ENCODE measurements at places on chromosomes 5 and 9.
A peak's percentile ranks its signal among the peaks of the same experiment; 100 is the strongest.

DNA sequence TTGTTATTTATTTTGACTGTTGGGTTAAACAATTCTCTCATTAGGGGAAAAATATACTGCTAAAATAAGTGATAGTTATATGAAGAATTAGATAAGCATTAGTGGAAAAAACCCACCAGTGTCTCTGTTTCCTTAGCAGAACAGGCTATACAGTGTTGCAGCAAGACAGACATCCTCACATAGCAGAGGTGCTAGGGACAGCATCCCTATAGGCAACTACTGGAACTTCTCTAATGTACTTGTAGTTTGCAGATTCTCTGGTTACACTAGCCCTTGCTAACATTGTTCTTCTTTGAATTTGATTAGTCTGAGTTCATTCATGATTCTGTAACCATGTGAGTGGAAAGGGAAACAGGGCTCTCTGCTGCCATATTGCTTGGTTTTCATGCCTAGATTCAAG, 661.8 kb upstream of the RGMB start:
- DNase-seq, result no peak

- no peak for DNase-seq
Measured at GRCh38 chr9:134982311-134982710, 64.6 kb upstream of the FCN1 start.

- no peak for DNase-seq
Measured at GRCh38 chr5:123448017-123448617, 24.9 kb upstream of the CEP120 start.

- no peak for DNase-seq
Measured at GRCh38 chr5:60843386-60843935, 608 bp downstream of the ELOVL7 start.

DNA sequence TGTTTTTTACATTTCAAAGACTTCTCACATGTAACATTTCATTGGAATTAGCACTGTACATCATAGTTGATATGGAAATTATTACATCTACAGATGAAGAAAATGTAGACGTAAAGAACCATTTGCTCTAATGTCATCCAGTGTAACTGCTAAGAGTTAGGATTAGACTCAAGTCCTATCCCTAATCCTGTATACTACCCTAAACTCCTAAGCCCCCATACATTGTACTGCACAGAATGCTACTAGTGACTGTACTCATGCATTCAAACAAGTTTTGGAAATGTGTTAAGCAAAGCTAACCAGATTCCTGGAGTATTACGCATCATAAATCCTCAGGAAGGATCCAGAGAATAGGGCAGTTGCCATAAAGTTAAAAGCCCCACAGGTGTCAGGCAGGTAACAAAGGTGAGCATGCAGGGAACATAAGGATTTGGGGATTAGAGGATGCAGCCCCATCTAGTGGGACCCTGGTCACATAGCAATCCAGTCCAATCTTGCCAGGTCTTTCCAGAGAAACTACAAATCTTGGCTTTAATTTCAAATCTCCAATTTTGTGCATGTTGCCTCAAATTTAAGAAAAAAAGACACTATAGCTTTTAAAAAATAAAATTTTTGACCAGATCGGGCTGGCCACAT, 32.0 kb downstream of the HAVCR1 start:
- no peak for DNase-seq

DNA sequence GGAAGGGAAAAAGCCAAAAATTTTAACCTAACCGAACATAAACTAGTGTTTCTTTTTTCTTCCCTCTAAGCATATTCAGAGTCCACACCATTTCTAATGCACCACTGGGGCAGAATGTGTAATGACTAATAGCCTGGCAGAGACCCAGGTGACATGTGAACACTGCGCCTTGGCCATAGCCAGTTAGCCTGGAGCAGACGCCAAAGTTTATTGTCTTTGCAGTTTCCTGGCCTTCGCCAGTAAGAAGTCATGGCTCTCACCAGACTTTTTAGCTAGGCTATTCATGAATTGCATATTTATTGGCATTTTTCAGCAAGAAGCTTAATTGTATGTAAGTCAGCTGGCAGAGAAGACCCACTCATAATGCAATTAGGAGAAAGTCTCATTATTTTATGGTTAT, 182.8 kb upstream of the SLC27A6 start:
- DNase-seq, result no peak

GRCh38 chr5:83509540-83509939, 38.0 kb downstream of the VCAN start:
- DNase-seq, result no peak

GRCh38 chr5:102670224-102670836, 84.8 kb upstream of the PAM start:
- no peak for DNase-seq

- no peak for DNase-seq
Measured at GRCh38 chr9:13791816-13792215, 512.3 kb upstream of the MPDZ start.

DNA sequence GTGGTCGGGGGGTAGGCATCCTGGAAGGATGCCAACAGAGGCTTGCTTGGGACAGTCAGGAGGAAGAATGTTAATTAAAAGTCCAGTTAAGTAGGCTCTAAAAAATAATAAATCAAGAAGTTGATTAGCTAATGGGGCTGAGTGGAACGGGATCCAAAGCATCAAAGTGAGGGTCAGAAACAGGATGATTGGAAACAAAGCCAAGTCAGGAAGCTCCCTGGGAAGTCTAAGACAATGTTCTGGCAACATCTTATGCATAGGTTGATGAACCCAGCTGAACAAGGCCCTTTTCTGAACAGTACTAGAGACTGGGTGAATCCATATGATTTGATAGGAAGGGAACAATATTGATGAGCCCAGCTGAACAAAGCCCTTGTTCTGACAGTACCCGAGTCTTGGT, 50.2 kb upstream of the STARD4 start:
- no peak for DNase-seq

GRCh38 chr5:164972973-164973372, 1467.6 kb downstream of the MAT2B start:
- DNase-seq, result no peak

DNA sequence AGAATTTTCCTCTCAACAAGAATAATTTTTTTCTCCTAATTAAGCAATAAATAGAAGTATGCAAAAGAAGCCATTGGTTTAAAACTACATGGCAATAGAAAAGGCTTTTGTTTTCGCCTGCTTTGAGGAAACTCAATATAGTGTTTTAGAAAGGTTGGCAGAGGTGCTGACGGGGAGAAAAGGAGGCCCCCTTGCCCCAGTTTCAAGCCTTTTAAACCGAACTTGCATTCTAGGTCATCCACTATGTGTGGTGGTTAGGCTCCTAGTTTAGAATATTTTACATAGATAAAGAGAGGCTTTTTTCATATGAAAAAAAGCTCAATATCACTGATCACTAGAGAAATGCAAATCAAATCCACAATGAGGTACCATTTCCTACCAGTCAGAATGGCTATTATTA, 33.5 kb upstream of the CEMIP2 start:
- no peak for DNase-seq

DNA sequence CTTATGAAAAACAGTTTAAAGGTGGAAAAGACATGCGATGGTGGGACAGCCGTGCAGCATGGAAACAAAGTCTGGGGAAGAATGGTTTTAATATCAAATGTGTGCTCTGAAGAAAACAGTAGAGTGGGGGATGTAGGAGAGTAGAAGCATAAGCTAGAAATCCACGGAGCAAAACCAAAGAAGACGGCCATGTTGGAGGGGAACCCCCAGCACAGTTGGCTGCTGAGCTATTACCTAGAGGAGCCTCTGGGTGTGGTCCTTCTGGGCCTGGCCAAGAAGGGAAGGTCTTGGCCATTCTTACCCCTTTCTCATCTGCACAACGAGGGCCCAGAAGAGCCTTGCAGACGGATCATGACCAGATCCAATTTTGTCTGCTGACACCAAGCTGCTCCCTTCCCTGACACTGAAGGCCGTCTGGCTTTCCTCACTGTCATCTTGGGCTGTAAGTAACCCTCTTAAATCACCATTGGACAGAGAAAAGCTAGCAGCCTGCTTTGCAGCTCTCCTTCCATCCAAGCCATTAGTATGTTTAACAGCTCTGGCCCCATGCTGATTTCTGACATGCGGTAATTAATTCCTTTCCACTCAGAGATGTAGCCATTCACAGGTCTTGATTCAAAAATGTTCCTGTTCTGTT, 189.5 kb downstream of the SEC61B start:
- no peak for DNase-seq

DNA sequence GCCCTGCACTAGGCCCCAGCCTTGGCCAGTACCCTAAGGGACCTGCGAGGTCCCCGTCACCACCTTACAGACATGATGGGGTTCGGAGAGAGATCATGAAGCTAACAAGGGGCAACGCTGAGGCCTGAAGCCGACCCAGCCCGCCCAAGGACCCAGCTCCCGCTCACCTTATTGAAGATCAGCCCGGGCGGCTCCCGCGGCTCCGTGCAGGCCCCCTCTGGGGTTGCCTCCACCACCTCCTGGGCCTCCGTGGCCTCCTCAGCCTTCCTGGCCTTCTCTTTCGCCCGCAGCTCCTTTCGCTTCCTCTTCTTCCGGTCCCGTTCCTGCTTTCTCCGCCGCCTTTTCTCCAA, 3.6 kb downstream of the SURF6 start:
- no peak for DNase-seq

DNA sequence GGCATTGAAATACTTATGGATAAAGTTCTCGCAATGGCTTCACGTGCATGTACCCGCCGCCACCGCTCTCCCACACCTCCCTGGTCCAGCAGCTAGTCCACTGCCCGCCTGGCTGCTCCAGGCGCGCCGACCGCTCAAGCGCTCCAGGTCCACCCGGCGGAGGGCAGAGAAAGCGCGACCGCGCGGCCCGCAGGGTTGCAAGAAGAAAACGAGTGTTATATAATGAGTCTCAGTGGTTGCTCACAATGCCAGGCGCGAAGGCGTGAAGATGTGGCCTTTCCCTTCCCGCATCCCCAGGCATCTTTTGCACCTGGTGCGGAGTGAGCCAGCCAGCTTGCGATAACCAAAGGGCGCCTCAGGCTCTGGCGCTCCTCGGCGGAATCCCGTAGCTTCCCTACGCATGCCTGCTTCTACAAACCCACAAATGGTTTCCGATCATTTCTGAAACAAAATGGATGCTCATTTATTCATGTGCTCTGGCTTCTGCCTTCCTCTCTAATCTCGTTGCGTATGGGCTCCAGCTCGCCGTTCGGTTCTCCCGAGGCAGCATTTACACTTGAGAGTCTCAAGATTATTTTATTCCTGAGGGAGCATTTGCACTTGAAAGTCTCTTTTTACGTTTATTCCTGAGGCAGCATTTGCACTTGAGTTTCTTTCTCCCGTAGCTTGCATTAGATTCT, 25.7 kb downstream of the CDKN2A start:
- DNase-seq, result no peak

DNA sequence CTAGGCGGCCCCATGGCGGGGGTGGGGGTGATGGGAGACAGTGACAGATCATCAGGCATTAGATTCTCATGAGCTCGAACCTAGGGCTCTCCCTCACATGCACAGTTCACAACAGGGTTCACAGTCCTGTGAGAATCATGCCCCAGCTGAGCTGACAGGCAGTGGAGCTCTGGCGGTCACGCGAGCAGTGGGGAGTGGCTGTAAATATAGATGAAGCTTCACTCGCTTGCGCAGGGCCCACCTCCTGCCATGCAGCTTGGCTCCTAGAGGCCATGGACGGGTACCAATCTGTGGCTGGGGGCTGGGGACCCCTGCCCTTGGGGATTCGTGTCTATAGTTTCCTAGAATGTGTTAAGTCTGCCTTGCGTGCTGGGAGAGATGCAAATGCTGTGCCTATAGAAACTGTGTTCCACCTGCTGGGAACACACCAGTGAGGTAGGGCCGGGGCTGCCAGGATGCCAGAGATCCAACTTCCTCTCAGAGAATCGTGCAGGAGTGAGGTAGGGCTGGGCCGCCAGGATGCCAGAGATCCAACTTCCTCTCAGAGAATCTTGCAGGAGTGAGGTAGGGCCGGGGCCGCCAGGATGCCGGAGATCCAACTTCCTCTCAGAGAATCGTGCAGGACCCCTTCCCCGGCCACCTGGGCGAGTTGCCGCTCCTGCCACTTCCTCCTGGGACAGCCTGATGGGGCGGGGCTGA, 14.1 kb upstream of the EXOC3 start:
- DNase-seq, result peak; percentile 71

DNA sequence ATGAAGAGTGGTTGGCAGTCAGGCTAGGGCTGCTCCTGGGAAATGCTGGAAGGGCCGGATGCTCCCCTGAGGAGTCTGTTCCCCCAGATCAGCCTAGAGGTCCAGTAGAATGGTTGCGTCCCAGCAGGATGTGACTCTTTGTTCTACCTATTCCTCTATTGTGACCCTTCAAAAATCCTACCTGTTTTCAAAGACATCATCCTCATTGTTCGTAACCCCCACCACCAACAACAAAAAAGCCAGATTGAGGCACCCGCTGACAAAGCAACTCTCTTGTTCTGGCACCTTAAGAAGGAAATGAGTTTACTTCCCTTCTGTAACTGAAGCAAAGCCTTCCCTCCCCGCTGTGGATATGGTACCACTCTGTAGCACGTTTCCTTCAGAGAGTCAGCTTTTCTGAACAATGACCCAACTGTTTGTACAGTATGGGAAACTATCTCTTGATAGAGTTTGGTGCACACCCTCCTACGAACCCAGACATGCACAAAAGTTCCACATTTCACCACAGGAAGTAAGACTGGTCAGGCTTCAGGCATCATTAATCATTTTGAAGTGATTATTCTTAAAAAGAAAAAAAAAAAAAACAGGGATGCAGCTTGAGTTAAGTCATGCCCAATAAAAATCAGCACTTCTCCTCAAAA, 207.2 kb downstream of the ENC1 start:
- DNase-seq, result peak; percentile 33

GRCh38 chr5:35337340-35338156, 107.3 kb upstream of the PRLR start:
- no peak for DNase-seq

- no peak for DNase-seq
Measured at GRCh38 chr9:9719373-9720112, 893.3 kb downstream of the PTPRD start.

DNA sequence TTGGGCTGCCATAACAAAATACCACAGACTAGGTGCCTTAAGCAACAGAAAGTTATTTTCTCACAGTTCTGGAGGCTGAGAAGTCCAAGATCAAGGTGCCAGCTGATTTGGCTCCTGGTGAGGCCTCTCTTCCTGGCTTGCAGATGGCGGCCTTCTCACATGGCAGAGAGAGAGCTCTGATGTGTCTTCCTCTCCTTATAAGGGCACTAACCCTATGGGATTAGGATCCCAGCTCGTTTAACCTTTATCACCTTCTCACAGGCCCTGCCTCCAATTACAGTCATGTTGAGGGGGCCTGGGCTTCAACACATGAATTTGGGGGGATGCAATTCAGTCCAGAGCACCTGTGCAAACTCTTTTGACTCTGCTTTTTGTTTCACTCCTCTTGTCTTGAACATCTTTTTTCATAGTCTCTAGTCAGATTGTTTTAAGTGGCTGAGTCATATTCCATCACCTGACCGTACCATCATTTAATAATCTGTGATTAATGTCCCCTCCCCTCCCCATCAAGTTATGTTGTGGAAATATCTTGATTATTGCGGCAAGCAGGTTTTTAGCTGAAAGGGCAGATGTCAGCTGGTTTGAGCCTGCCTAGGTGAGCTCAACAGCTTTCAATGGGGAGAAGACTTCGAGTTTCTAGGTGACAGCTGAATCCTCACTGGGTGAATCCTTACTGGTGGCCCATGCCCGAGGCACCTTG, 61.8 kb downstream of the NDFIP1 start:
- no peak for DNase-seq

GRCh38 chr5:31417512-31417911, 114.4 kb downstream of the DROSHA start:
- no peak for DNase-seq

Data from HL-60 (cell line).